GM19239 (cell line): ENCODE measurements at places on chromosomes 5 and 9.
A peak's percentile ranks its signal among the peaks of the same experiment; 100 is the strongest.

GRCh38 chr9:112503170-112503569 is 16.5 kb downstream of the KIAA1958 start:
- no peak for DNase-seq

- no peak for DNase-seq
Measured at GRCh38 chr9:20726144-20726543, 42.1 kb downstream of the FOCAD start.

DNA sequence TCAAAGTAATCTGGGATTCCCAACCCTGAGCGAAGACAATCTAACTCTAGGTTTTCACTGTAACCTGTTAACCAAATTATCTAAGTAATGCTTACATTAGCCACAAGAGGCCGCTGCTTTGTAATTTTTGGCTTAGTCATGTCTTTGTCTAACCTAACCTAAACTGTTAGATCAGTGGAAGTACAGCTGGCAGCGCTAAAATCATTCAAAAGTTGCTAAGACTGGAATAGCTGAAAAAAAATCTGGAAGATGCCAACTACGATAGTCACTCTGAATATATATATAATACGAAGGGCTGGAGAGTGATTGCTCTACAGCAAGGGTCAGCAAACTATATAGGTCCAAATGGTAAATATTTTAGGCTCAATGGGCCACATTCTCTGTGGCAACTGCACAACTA is 60.2 kb downstream of the FBXO38 start:
- DNase-seq = peak; percentile 24

- no peak for DNase-seq
Measured at GRCh38 chr5:56356836-56357160, 123.7 kb upstream of the ANKRD55 start.

- DNase-seq = no peak
Measured at GRCh38 chr9:138045541-138046490, 168.2 kb downstream of the CACNA1B start.

GRCh38 chr5:6504677-6505415 is 56.2 kb downstream of the UBE2QL1 start:
- no peak for DNase-seq
